Activated CD4-positive, CD25-positive, alpha-beta regulatory T cell treated with anti-CD3 and anti-CD28 coated beads, Interleukin-2, amount 50 U/mL, for 24 hours (primary cell): ENCODE measurements at places on chromosomes 13 and 19.

DNA sequence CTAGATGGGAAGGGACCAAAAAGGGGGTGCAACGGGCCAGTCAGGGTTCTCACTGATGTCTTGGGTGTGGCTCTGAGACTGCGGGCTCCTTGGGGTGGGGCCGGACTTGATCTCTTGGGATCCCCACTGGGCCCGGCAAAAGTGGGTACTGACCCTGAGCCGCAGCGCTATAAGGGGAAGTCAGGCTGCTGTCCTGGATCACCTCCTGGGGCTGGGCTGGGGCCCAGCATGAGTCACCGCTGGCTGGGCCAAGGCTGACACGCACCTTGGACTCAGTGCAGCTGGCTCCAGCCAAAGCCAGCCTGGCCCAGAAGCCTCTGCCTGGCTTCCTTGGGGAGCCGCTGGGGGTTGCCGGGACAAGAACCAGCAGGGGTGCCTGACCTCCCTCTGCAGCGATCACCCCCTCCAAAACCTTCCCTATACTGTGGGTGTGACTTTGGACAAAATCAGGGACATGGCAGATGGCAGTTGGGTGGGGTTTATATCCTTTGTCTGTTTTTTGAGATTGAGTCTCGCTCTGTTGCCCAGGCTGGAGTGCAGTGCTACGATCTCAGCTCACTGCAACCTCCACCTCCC, 617 bp upstream of the IQCN start:
- ATAC-seq, result no peak

GRCh38 chr19:38370299-38370698, 4.1 kb upstream of the PSMD8 start:
- no peak for ATAC-seq

DNA sequence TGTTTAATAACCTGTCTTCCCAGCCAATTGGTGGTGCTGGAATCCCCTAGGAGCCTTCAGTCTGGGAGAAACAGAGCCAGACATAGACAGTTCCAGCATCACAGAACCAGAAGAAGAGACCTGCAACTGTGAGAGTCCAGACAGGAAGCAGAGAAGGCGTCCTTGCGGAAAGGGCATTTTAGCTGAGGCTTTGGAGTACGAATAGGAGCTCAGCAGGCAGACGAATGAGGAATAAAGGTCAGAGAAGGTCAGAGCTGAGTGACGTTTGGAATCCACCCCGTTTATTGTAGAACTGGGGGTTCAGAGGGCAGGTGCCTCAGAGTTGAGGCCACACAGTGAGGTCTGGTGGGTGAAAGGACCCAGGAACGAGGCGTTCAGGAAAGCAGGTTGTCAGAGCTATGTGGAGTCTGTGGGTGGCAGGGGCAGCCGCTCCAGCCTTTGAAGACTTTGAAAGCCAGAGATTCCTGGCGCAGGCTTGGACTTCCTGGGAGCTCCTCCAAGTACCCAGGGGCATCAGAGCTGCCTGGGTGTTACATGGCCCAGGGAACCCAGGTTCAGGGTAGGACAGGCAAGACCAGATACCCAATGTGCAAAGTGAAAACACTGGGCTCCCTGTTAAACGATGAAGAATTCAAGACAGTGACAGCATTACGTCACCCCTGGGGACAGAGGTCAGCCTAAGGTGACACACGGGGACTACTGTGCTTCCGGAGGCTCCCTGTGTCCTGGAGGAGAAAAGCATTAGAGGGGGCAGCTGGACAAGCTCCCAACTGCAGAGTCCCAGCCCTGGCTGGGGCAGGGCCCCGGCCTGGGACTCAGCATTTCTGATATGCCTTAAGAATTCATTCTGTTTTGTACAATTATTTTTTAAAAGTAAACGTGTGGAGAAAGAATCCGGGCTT, 5.5 kb downstream of the ARRDC2 start:
- ATAC-seq, result no peak

DNA sequence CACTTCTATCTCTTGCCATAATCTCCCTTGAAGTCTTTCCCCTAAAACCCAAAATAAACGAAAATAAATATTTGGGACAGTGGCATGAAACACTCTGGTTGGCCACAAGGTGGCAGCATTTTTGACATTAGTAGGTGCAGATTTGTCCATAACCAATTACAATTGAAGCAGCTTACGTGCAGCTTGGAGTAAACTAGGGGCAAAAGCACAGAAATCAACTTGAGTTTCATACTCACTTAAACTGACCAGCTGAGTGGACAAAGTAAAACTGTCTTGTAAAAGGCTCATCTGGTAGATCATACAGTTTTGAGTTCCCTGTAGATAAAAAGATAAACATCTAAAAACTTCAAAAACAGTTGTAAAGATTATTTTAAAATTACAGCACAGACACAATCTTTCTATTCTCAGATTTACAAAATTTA, 18.8 kb downstream of the PDCD5 start:
- no peak for ATAC-seq

DNA sequence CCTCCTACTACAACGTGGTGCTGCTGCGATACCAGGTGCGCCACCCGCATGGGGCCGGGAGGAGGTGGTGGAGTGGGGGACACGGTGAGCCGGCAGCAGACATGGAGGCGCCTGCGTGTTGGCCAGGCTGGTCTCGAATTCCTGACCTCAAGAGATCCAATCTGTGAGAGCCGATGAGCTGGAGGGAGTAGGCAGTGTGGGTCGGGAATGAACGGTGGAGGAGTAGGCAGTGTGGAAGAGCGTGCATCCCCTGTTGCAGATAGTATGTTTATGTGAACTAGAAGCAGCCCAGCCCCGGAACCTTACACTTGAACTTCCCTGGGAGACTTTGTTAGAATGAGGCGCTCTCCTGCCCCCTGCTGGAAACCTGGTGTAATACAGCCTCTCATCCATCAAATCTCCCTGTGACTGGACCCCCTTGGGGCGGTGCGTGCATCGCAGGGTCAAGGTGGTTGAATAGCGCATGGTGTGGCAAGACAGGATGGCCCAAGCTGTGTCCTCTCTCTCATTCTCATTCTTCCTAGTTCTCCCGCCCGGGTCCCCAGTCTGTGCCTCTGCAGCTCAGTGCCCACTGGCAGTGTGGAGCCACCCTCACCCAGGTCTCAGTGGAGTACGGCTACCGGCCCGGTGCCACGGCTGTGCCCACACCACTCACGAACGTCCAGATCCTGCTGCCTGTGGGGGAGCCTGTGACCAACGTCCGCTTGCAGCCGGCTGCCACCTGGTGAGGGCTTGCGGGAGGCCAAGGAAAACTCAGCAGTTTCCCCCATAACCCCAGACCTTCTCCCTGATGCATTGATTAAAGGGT, 10.5 kb upstream of the B3GNT3 start:
- ATAC-seq, result peak; percentile 56

DNA sequence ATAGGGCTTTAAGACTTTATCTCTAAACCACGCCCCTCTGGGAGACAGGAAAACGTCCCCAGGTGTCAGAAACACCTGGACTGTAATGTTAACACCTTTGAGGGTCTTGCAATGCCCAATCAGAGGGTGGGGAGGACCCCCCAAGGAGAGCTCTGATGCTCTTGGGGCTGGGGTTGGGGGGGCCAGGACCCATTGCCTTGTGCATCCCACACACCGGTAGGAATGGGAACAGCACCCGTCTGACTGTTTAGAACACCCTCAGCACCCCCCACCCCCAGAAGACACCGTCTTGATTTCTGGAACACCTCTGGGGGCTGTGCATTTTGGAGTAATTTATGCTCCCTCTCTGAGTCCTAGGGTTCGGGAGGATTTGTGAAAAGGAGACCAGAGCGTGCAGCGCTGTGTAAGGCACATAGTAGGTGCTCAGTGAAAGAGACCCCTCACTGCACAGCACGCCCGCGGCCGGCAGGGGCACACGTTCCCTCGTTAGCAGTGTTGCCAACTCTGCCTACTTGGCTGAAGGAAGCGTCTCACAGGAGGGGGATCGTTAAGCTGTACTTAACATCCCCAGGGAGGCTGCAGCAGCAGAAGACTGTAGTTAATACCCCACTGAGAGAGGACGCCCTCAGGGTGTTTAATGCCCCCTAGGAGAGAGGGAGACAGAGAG, 2.8 kb upstream of the ERFL start:
- no peak for ATAC-seq

- no peak for ATAC-seq
These were observed 115.4 kb downstream of the UGGT2 start for GRCh38 chr13:95937714-95938320.

- ATAC-seq, result peak; percentile 78
These were observed 20.6 kb downstream of the FFAR2 start for GRCh38 chr19:35468637-35469036.
